ENCODE measurements at places on chromosomes 3 and 15. TPM values are rescaled to one million over a fixed set of nuclear protein-coding genes. Genes with fewer than 3 reads are reported as not detected.

NDN gene
- total RNA-seq = 22.9 TPM

PATL2 gene
- 0.09 TPM for total RNA-seq

ACOX2 gene
- total RNA-seq = 4.0 TPM

CAPN3 gene
- total RNA-seq = 0.28 TPM

CSPG4 gene
- total RNA-seq = under 0.01 TPM

CADPS gene
- total RNA-seq = not detected

GPR176 gene
- total RNA-seq = 57.8 TPM

UBAP1L gene
- total RNA-seq = 0.90 TPM

LMAN1L gene
- not detected for total RNA-seq
